CD4-positive, alpha-beta memory T cell (primary cell): ENCODE measurements at places on chromosomes 1 and 21.

DNA sequence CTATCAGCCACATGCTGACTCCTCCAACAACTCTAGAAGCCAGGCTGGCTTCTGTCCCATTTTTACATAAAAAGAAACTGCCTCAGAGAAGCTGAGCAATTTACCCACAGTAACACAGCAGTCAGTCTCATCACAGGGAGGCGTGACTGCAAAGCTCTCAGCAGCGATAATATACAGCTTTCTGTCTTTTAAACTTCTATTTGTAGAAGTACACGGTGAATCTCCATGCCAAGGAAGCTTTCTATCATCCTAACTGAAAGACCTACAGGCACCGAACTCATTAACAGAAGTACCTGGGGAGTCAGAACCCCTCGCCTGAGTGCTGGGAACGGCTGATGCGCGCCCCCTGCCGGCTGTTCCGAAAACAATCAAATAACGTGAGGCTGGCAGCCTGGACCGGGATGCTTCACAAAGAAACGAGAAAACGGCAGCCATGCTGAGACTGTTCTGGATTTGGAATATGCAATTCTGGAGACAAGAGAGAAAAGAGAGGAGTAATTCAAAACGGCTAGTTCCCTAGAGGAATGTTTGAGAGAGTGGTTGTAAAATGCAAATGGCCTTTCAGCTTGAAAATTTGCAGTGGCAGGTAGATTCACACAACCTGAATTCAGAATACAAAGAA, 43.5 kb upstream of the RAB4A start:
- H3K36me3 ChIP-seq = no peaks in the 10 kb centered on the region
- H3K27ac ChIP-seq = no peak overlapping the region
- peaks cover 10% of the 10 kb centered on the region for H3K4me1 ChIP-seq
- H3K4me3 ChIP-seq = no peak overlapping the region

DNA sequence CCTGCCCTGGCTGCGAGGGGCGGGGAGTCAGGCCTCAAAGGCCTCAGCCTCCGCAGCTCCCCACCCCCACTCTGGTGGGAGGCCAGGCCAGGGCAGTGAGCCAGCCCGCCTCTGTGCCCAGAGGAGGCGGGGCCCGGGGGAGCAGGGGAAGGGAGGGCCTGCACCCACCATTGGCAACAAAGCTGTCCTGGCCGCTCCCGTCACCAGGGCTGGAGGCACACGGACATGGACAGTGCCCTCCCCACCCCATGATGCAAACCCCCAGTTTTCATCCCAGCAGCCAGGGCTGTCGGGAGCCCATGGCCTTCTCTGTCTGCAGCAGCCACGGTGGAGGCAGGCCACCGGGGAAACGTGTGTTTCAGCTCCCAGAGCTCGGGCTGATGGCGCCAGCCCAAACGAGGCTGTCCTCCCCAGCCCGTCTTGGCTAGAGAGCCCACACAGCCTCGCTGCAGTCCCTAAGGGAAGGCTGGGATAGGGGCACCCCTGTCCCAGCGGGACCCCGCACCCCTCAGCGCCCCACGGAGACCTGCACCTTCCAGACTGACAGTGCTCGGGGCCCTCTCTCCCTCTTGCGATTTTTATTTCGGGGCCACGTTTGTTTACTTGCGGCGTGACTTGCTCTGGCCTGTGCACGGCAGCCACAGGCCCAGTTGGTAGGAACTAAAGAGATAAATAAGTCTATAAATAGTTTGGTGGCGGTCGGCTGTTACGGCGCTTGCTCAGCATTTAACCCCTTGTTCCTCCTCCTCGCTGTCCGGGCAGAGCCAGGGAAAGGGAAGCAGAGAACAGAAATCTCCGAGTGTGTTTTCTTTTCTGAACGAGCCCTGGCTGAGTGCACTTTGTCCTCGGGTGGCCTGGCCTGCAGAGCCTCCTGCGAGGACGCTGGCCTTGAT, 101.8 kb downstream of the PRDM16 start:
- no peak overlapping the region for H3K27ac ChIP-seq
- no peaks in the 10 kb centered on the region for H3K36me3 ChIP-seq
- no peak for DNase-seq
- H3K4me3 ChIP-seq = no peak overlapping the region

DNA sequence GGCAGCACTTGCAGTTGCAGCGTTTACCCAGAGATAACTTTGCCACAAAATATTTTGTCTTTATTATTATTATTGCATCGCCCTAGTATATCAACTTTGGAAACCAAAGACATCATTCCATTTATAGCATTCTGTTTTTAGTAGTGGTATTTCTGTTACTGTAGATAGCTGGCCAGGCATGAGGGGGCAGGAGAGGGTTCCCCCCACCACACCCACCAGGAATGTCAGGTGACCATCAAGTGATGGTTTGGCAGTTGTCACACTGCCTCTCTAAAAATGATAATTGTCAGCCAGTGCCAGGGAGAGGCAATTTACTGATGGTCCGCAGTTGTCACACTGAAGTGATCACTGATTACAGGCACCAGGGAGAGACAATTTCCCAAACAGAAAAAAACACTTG, 135.6 kb downstream of the TSEN15 start:
- no peaks in the 10 kb centered on the region for H3K36me3 ChIP-seq
- no peaks in the 10 kb centered on the region for H3K4me1 ChIP-seq
- no peak overlapping the region for H3K27ac ChIP-seq
- no peak overlapping the region for H3K4me3 ChIP-seq

GRCh38 chr1:207461649-207462048, 7.5 kb downstream of the CR2 start:
- no peak overlapping the region for H3K4me3 ChIP-seq
- no peaks in the 10 kb centered on the region for H3K27me3 ChIP-seq
- no peak for DNase-seq
- peaks cover 59% of the 10 kb centered on the region for H3K4me1 ChIP-seq
- no peaks in the 10 kb centered on the region for H3K36me3 ChIP-seq

GRCh38 chr1:211985556-211986264, 49.6 kb downstream of the INTS7 start:
- no peaks in the 10 kb centered on the region for H3K4me1 ChIP-seq
- H3K27me3 ChIP-seq = no peaks in the 10 kb centered on the region
- H3K36me3 ChIP-seq = peaks cover 11% of the 10 kb centered on the region
- no peak overlapping the region for H3K27ac ChIP-seq
- H3K4me3 ChIP-seq = no peak overlapping the region

- peak overlapping the region; percentile 11 for H3K4me3 ChIP-seq
- H3K4me1 ChIP-seq = peaks cover 53% of the 10 kb centered on the region
- H3K27me3 ChIP-seq = no peaks in the 10 kb centered on the region
These were observed 5.1 kb downstream of the HDGF start for GRCh38 chr1:156746406-156746727.

GRCh38 chr1:39609618-39610331, 29.7 kb downstream of the HEYL start:
- H3K4me3 ChIP-seq = no peak overlapping the region
- no peaks in the 10 kb centered on the region for H3K27me3 ChIP-seq
- H3K27ac ChIP-seq = no peak overlapping the region
- no peaks in the 10 kb centered on the region for H3K36me3 ChIP-seq
- peaks cover 3% of the 10 kb centered on the region for H3K4me1 ChIP-seq
- peak; percentile 55 for DNase-seq

GRCh38 chr1:204149635-204150565, 1.9 kb downstream of the ETNK2 start:
- H3K27me3 ChIP-seq = no peaks in the 10 kb centered on the region
- DNase-seq = no peak
- H3K4me3 ChIP-seq = no peak overlapping the region

- no peaks in the 10 kb centered on the region for H3K27me3 ChIP-seq
- H3K4me3 ChIP-seq = peak overlapping the region; percentile 90
- peaks cover 37% of the 10 kb centered on the region for H3K4me1 ChIP-seq
- DNase-seq = peak; percentile 60
- peak overlapping the region; percentile 84 for H3K27ac ChIP-seq
These were observed 1.1 kb downstream of the SKI start for GRCh38 chr1:2229037-2229864.

- no peaks in the 10 kb centered on the region for H3K36me3 ChIP-seq
- no peak for DNase-seq
- H3K27me3 ChIP-seq = no peaks in the 10 kb centered on the region
- H3K4me1 ChIP-seq = no peaks in the 10 kb centered on the region
- H3K4me3 ChIP-seq = no peak overlapping the region
These were observed 108.7 kb downstream of the ENAH start for GRCh38 chr1:225544263-225544662.
